Ovary (tissue), 10 donors: ENCODE measurements at places on chromosomes 1 and 21. TPM values are rescaled to one million over a fixed set of nuclear protein-coding genes. Genes with fewer than 3 reads are reported as not detected.

CFAP74 gene
- 0.18 TPM for polyA plus RNA-seq

SLC16A4 gene
- 23.9 TPM for polyA plus RNA-seq

GUCA2A gene
- not detected for polyA plus RNA-seq

AIM2 gene
- not detected for polyA plus RNA-seq

RGS8 gene
- polyA plus RNA-seq, result 4.8 TPM

AMPD1 gene
- 0.18 TPM for polyA plus RNA-seq

SCCPDH gene
- 20.3 TPM for polyA plus RNA-seq

ZNF687 gene
- polyA plus RNA-seq, result 16.3 TPM

MPZ gene
- 9.3 TPM for polyA plus RNA-seq

GRCh38 chr1:198494139-198494538, 46.3 kb downstream of the ATP6V1G3 start:
- no peak for DNase-seq
- H3K36me3 ChIP-seq, result no peaks in the 10 kb centered on the region
- no peak overlapping the region for H3K27ac ChIP-seq
- H3K4me1 ChIP-seq, result peaks cover 2% of the 10 kb centered on the region
- no peak overlapping the region for H3K4me3 ChIP-seq

DNA sequence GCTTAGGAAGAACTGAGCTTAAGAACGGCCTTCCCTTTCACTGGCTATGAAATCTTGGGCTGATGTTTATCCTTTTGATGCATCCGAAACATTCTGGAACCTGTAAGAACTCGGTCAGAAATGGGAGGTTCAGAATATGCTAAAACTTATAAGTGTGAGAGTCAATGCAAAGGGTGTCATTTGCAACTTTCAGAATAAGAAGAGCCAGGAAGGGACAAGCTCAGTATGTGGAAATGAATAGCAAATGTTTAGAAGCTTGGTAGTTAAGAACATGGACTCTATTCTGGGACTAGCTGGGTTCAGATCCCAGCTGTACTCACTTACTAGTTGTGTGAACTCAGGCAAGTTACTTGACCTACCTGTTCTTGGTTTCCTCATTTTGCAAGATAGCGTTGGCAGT, 234.1 kb downstream of the OMA1 start:
- H3K36me3 ChIP-seq, result no peaks in the 10 kb centered on the region
- no peak for DNase-seq
- no peaks in the 10 kb centered on the region for H3K27me3 ChIP-seq
- H3K4me1 ChIP-seq, result no peaks in the 10 kb centered on the region
- H3K4me3 ChIP-seq, result no peak overlapping the region
- H3K27ac ChIP-seq, result no peak overlapping the region

DNA sequence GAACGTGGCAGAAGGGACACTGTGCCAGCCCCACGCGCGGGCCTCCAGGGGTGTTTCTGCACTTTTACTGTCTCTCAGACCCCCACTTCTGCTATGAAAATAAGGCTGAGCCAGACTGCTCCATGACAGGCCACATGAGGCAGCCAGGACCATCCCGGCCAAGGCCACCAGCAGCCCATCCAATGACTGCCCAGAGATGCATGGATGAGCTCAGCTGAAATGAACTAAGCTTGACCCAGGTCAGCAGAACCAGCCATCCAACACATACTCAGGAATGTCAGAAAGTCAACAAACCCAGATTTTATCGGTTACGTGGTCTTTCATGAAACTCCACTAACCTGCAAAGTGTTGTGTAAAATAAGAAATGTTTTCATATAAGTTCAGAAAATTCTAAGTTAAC, 51.2 kb downstream of the CCDC185 start:
- H3K4me3 ChIP-seq, result no peak overlapping the region
- no peaks in the 10 kb centered on the region for H3K4me1 ChIP-seq
- no peaks in the 10 kb centered on the region for H3K36me3 ChIP-seq

DNA sequence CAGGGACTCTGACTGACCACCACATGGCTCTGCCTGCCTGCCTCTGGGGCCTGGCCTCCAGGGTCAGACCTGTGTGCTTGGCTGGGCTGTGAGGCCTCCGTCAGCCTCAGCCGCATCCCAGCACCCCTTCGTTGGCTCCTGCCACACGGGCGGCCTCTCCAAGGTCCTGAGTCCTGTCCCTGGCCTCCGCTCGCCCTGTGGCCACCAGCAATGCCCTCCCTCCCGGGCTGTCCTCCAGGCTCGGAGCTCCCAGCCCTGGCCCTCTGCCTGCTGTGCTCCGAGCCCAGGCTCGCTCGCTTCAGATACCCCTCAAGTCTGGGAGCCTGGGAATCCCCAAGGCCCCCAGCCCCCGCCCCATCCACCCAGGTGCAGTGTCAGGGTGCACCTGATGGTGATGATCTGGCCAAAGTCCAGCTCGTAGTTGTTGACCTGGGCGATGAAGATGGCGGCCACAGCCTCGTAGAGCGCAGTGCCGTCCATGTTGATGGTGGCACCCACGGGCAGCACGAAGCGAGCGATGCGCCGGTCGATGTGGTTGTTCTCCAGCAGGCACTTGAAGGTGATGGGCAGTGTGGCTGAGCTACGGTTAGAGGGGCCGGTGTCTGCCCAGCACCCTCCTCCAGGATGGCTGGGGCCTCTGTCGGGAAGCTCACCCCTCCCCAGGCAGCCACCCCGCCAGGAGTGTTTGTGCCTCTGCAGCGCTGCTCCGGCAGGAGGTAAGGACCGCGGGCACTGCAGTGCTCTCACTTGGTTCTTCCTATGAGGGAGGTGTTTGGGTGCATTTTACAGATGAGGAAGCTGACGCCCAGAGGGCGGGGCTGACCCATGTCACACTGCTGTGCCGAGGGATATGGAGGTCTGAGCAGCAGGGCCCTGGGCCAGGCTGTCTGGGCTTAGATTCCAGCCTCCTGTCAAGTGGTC, 28.5 kb downstream of the PODN start:
- no peak for DNase-seq
- H3K4me1 ChIP-seq, result peaks cover 4% of the 10 kb centered on the region
- H3K27ac ChIP-seq, result no peak overlapping the region
- H3K4me3 ChIP-seq, result no peak overlapping the region
- no peaks in the 10 kb centered on the region for H3K27me3 ChIP-seq

GRCh38 chr1:221012120-221012519, 132.9 kb downstream of the HLX start:
- no peak overlapping the region for H3K4me3 ChIP-seq
- no peaks in the 10 kb centered on the region for H3K36me3 ChIP-seq
- no peaks in the 10 kb centered on the region for H3K27me3 ChIP-seq
- DNase-seq, result no peak

- H3K27ac ChIP-seq, result no peak overlapping the region
- no peak overlapping the region for H3K4me3 ChIP-seq
- H3K36me3 ChIP-seq, result no peaks in the 10 kb centered on the region
- no peak for DNase-seq
Observed at GRCh38 chr1:92201973-92202372, 15.7 kb upstream of the C1orf146 start.

DNA sequence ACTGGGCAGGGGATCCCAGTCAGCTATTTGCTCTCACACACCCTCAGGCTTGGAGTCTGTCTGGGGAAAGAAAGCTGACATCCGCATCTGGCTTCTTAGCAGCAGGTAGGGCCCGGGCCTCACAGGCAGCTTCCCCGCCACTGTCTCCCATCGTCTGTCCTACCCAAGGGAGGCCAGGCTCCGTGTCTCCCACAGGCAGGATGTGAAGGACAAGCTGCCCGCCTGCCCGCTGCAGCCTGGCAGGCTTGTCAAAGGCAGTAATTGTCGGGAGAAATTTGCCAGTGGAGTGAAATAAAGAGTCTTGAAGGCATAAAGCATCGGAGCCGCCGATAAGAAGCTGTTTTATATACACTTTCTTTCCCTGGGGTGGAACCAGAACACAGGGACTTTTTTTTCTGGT, 44.0 kb upstream of the DISP3 start:
- no peak for DNase-seq
- no peaks in the 10 kb centered on the region for H3K36me3 ChIP-seq
- H3K27ac ChIP-seq, result no peak overlapping the region
- no peaks in the 10 kb centered on the region for H3K27me3 ChIP-seq
- H3K4me3 ChIP-seq, result no peak overlapping the region
- H3K4me1 ChIP-seq, result no peaks in the 10 kb centered on the region

GRCh38 chr21:45256021-45256911, 31.4 kb downstream of the POFUT2 start:
- no peaks in the 10 kb centered on the region for H3K36me3 ChIP-seq
- peaks cover 6% of the 10 kb centered on the region for H3K4me1 ChIP-seq
- DNase-seq, result no peak
- H3K27ac ChIP-seq, result no peak overlapping the region

DNA sequence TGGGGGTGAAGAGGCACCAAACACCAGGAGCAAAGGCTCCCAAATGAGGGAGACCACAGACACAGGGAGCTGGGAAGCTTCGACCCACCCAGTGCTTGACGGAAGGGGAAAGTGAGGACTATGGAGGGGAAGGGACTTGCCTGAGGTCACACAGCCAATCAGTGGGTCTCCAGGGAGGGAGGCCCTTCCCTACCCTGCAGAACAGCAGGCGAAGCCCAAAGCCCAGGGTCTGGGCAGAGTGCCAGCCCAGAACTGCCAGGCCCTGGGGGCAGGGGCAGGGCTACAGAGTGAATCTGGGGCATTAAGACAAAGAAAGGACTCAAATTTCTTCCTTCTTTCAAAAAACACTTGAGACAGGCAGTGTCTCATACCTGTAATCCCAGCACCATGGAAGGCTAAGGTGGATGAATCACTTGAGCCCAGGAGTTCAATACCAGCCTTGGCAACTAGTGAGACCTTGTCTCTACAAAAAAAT, 45.5 kb upstream of the ECE1 start:
- H3K36me3 ChIP-seq, result no peaks in the 10 kb centered on the region
- no peak overlapping the region for H3K4me3 ChIP-seq
- H3K4me1 ChIP-seq, result peaks cover 67% of the 10 kb centered on the region
- no peak for DNase-seq
- peak overlapping the region; percentile 81 for H3K27ac ChIP-seq

- no peak overlapping the region for H3K27ac ChIP-seq
- H3K36me3 ChIP-seq, result no peaks in the 10 kb centered on the region
- H3K4me1 ChIP-seq, result peaks cover 14% of the 10 kb centered on the region
- no peak for DNase-seq
- no peaks in the 10 kb centered on the region for H3K27me3 ChIP-seq
Observed at GRCh38 chr1:225691377-225691776, 38.5 kb upstream of the ENAH start.

DNA sequence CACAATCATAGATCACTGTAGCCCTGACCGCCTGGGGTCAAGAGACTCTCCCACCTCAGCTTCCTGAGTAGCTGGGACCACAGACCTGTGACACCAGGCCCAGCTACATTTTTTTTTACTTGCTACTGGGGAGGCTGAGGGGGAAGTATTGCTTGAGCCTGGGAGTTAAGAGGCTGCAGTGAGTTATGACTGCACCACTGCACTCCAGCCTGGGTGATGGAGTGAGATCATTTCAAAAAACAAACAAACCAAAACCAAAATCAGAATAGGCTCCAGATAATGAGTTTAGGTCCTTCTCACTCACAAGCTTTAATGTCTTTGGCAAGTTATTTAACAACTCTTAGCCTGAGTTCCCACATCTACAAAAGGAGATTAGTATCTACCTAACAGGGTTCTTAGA, 22.8 kb downstream of the WDR26 start:
- H3K36me3 ChIP-seq, result no peaks in the 10 kb centered on the region
- H3K27me3 ChIP-seq, result no peaks in the 10 kb centered on the region
- no peak for DNase-seq
- no peak overlapping the region for H3K4me3 ChIP-seq

DNA sequence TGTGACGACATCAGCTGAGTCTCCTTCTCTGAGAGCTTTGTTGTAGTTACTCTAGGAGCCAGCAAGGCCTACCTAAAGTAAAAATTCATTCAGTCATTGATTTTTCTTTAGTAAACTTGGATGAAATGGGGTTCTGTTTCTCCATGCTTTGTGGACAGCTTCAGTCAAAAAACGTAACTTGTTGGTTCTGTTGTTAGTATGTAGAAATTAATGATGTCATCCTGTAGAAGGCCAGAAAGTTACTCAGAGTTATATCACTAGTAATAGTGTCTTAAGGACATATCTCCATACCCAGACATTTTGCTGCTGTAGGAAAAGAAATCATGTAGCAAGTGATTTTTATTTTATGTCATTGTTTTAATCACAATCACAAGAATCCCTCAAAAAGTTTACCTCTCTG, 43.0 kb downstream of the KDM1A start:
- H3K36me3 ChIP-seq, result no peaks in the 10 kb centered on the region
- H3K27me3 ChIP-seq, result no peaks in the 10 kb centered on the region
- H3K27ac ChIP-seq, result no peak overlapping the region
- no peak overlapping the region for H3K4me3 ChIP-seq
- DNase-seq, result no peak
- H3K4me1 ChIP-seq, result no peaks in the 10 kb centered on the region

- DNase-seq, result no peak
- no peak overlapping the region for H3K27ac ChIP-seq
- no peaks in the 10 kb centered on the region for H3K27me3 ChIP-seq
- H3K4me1 ChIP-seq, result peaks cover 5% of the 10 kb centered on the region
- H3K36me3 ChIP-seq, result no peaks in the 10 kb centered on the region
Observed at GRCh38 chr21:15421947-15422346, 307.8 kb upstream of the USP25 start.

- no peak overlapping the region for H3K27ac ChIP-seq
- H3K27me3 ChIP-seq, result no peaks in the 10 kb centered on the region
- H3K4me3 ChIP-seq, result no peak overlapping the region
- no peaks in the 10 kb centered on the region for H3K4me1 ChIP-seq
- DNase-seq, result no peak
- no peaks in the 10 kb centered on the region for H3K36me3 ChIP-seq
Observed at GRCh38 chr21:31157756-31158155, 119.5 kb upstream of the KRTAP19-8 start.

GRCh38 chr1:157773493-157774350, 3.2 kb downstream of the FCRL2 start:
- no peak overlapping the region for H3K27ac ChIP-seq
- H3K36me3 ChIP-seq, result no peaks in the 10 kb centered on the region
- no peak overlapping the region for H3K4me3 ChIP-seq
- H3K27me3 ChIP-seq, result no peaks in the 10 kb centered on the region

DNA sequence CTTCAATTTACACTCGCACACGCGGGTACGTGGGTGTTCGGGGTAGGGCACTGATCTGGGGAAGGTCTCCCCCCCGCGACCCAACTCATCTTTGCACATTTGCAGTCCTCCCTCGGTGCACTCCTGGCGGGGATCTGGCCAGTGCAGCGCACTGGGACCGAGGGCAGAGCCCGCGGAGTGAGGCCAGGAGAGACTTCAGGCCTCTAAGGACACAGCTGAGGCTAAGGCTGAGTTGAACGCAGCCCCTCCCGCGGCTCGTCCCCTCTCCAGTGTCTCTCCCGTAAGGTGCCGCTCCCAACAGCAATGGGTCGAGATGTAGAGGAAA, 936 bp upstream of the NCAM2 start:
- H3K27ac ChIP-seq, result no peak overlapping the region
- H3K4me1 ChIP-seq, result peaks cover 5% of the 10 kb centered on the region
- peak overlapping the region; percentile 51 for H3K4me3 ChIP-seq
- H3K27me3 ChIP-seq, result no peaks in the 10 kb centered on the region
- H3K36me3 ChIP-seq, result no peaks in the 10 kb centered on the region
- DNase-seq, result no peak
